ENCODE measurements at places on chromosomes 3 and 15. TPM values are rescaled to one million over a fixed set of nuclear protein-coding genes. Genes with fewer than 3 reads are reported as not detected.

SSUH2 gene
- total RNA-seq, result not detected

DNA sequence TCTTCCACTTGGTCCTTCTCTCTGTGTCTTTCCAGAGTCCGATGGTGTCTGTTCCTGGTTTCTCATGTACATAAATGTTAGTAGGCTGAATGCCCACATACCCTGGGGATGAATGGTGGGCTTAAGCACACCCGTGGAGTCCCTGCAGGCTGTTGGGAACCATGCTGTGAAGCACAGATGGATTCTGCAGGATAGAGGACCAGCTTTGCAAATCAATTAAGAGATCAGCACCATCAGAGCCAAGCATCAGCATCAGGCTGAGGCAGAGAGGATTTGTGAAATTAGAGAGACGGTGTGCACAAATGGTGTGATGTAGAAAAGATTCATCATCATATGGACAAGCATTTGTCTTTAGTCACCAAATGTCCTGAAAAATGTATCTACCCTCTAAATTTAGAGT is 127.1 kb downstream of the SV2B start:
- DNase-seq, result no peak

DNA sequence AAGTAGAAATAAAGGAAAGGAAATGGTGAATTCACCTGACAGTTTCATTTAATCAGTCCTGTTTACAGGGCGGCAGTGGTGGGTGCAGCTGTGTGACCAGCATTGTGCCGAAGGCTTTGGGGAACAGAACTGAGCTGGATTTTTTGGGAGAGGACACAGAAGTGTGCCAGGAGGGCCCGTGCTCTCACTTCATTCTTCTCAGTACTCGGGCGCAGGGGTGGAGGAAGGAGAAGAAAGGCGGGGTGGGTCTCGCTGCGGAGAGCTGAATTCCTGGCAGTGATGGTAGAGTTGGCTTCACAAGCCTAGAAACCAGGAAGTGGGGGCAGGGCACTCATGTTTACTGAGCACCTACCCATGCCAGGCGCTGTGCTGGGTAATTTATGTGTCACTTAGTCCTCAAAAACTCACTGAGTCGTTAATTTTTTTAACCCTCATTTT is 64.6 kb downstream of the CRTC3 start:
- peak; percentile 92 for DNase-seq

- DNase-seq, result no peak
Measured at GRCh38 chr3:147391781-147392624, 14.3 kb downstream of the ZIC4 start.

DNA sequence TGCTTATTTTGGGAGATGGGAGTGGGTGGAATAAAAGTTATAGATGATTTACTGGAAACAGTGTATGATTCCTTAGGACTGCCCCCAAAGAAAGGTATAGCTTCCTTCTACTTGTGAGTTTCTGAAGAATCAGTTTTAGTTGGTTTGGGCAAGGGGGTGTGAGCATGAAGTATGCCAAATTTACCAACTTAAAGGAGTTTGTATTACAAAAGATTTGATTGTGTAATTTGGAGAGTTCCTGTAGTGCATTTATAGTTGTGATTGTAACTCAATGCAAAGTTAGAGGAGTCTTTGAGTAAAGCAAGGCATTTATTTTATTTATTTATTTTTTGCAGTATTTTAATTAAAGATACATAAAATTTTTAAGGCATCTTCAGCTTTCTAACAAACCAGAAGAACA is 42.8 kb downstream of the TSC22D2 start:
- DNase-seq, result no peak

DNA sequence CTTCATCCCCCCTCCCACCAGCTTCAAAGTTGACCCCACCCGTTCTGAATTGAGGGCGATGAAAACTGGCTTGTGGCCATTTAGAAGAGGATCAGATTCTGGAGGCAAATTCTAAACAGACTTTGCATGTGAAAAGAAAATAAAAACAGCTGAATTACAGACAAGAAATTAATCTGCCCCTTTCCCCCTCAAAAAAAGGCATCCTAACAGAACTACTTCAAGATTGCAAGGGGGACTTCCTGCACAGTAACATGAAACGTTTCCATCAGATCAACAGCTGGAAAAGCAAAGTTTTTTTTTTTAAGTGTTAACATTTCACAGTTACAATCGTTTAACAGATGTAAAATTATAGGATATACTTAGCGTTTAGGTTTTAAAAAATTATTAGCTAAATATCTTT is 229.3 kb downstream of the RORA start:
- no peak for DNase-seq

DNA sequence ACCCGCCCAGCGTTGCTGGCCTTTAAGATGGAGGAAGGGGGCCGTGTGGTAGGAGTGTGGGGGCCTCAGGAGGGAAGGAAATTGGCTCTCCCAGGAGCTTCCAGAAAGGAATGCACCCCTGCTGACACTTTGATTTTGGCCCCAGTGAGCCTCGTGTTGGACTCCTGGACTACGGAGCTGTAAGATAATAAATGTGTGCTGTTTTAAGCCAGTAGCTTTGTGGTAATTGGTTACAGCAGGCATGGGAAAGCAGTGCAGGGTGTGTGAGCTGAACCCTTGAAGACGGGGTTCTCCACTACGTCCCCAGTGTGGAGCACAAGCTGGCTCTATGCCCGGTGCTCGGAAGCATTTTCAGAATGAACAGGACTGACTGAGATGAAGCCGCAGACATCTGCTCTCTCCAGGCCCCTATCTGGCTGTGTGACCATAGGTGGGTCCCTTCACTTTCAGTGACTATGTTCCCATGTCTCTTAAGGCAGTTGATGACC is 22.9 kb upstream of the CGNL1 start:
- peak; percentile 44 for DNase-seq

Measured in stomach (tissue), 19 donors.